Sigmoid colon (tissue), 7 donors: ENCODE measurements at places on chromosomes 11 and 22. TPM values are rescaled to one million over a fixed set of nuclear protein-coding genes. Genes with fewer than 3 reads are reported as not detected.
A peak's percentile ranks its signal among the peaks of the same experiment; 100 is the strongest.

FADS2 gene
- 21.7 TPM for total RNA-seq

- peaks cover 20% of the 10 kb centered on the region for H3K36me3 ChIP-seq
- H3K27ac ChIP-seq, result no peak overlapping the region
- no peak for DNase-seq
- H3K4me1 ChIP-seq, result no peaks in the 10 kb centered on the region
These were observed 7.1 kb downstream of the ACAD8 start for GRCh38 chr11:134260503-134260902.

GRCh38 chr11:64161037-64161436 lies 4.9 kb downstream of the MACROD1 start:
- H3K27me3 ChIP-seq, result no peaks in the 10 kb centered on the region
- H3K36me3 ChIP-seq, result no peaks in the 10 kb centered on the region
- H3K4me1 ChIP-seq, result no peaks in the 10 kb centered on the region
- DNase-seq, result no peak
- no peak overlapping the region for H3K4me3 ChIP-seq

DNA sequence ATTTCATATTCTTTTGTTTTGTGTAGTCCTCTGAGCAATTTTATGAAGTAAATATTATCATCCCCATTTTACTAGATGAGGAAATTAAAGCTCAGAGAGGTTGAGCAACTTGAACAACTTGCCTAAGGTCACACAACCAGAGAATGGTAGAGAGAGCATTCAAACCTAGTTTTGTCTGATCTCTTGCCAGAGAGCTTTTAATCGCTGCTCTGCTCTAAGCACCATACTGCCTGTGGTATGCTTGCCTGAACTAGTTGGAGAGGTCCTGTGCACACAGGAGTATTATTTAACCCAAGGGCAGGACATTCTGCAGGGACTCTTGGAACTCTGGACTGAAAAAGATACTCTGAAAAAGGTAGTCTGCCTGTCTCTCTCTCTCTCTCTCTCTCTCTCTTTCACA lies 38.5 kb downstream of the TRAF6 start:
- H3K27me3 ChIP-seq, result no peaks in the 10 kb centered on the region
- no peaks in the 10 kb centered on the region for H3K36me3 ChIP-seq
- no peak for DNase-seq
- no peak overlapping the region for H3K27ac ChIP-seq

NLRP14 gene
- total RNA-seq, result not detected

- no peaks in the 10 kb centered on the region for H3K4me1 ChIP-seq
- DNase-seq, result no peak
- H3K27me3 ChIP-seq, result no peaks in the 10 kb centered on the region
- H3K27ac ChIP-seq, result no peak overlapping the region
- H3K36me3 ChIP-seq, result no peaks in the 10 kb centered on the region
These were observed 455.4 kb downstream of the DLG2 start for GRCh38 chr11:85171648-85172257.

APOL2 gene
- total RNA-seq, result 59.5 TPM

DNA sequence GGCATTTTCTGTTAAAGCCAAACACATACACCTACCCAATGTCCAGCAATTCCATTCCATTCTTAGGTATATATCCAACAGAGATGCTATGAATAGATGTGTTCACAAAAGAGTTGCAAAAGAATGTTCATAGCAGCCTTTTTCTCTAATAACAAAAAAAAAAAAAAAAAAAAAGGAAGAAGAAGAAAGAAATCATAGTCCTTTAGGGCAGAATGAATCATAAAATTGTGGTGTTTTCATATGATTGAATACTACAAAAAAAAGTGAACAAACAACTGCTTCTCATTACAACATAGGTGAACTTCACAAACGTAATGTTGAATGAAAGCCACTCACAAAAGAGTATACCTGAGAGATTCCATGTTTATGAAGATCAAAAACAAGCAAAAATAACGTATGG lies 66.8 kb upstream of the GRK3 start:
- no peaks in the 10 kb centered on the region for H3K36me3 ChIP-seq
- peaks cover 10% of the 10 kb centered on the region for H3K4me1 ChIP-seq
- no peaks in the 10 kb centered on the region for H3K27me3 ChIP-seq

GRCh38 chr11:118194835-118195627 lies 18.6 kb upstream of the SCN2B start:
- H3K27me3 ChIP-seq, result no peaks in the 10 kb centered on the region
- H3K27ac ChIP-seq, result peak overlapping the region; percentile 78
- H3K4me1 ChIP-seq, result no peaks in the 10 kb centered on the region
- peak; percentile 95 for DNase-seq
- H3K4me3 ChIP-seq, result no peak overlapping the region

CDCA5 gene
- total RNA-seq, result not detected

DNA sequence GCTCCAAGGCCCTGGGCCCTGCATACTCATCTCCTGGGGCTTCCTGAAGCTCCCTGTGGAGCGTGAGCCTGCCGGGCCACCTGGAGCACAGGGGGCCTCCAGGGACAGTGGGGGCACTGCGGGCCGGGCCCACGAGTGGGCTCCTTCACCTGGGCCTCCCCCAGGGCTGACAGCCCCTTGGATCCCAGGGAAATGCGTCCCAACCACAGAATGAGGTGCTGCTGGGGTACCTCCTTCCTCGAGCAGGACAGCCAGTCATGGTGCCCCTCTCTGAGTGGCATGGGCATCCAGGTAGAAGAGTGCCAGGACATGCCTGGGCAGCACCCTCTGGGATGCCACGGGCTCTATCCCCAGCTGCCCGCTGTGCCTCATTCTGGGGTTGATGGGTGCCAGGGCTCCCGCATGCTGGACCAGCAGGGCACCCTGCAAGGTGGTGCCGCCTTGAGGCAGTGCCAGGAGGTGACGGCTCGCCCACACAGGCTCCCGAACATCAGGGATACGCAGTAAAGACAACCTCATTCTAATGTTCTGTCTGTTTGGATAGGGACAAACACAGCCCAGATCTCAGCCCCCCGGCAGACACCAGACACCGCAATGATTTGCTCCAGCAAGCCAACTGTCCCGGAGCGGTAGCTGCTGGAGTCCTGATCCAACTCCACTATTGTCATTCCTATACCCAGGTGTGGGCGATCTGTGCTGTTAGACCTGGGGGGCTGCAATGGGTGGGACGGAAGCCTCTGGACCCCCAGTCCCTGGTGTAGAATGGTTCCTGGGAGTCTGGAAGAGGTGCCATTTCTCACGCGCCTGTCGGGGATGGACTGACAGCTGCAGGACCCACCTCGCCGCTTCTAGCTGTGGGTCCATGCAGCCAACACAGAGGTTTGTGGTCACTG lies 25.8 kb downstream of the KRTAP5-5 start:
- peaks cover 4% of the 10 kb centered on the region for H3K4me1 ChIP-seq
- H3K27me3 ChIP-seq, result peaks cover 26% of the 10 kb centered on the region
- no peak overlapping the region for H3K4me3 ChIP-seq
- no peak overlapping the region for H3K27ac ChIP-seq

- no peaks in the 10 kb centered on the region for H3K27me3 ChIP-seq
- H3K36me3 ChIP-seq, result no peaks in the 10 kb centered on the region
- H3K4me1 ChIP-seq, result no peaks in the 10 kb centered on the region
- no peak overlapping the region for H3K4me3 ChIP-seq
These were observed 247.9 kb upstream of the KIRREL3 start for GRCh38 chr11:127248476-127248875.

DNA sequence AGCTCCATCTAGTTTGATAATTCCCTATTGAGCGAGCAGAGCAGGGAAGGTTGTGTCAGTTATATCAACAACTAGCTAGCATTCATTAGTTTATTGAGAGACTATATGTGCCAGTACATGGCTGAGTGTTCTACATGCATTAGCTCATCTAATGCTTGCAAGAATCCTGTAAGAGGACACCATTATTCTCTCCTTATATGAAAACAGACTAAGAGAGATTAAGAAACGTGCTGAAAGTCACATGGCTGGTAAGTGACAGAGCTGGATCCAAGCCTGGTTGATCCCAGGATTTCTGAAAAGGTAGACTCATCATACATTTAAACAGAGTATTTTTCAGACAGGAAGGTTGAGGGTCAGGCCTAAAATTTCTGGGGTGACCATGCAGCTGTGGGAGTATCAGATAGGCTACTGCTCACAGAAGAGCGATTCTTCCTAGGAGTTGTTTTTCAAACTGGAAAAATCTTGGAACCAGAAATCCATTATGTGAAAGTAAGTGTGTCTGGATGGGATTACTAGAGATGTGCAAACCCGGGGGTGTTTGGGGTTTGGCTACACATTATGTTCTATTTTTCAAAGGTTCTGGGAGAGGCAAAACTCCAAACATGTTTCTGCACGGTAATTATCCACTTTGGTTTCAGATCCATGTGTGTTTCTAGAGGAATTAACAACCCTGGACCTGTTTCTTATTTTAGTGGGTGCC lies 213.3 kb downstream of the FAM76B start:
- H3K36me3 ChIP-seq, result no peaks in the 10 kb centered on the region
- H3K4me3 ChIP-seq, result no peak overlapping the region
- no peak overlapping the region for H3K27ac ChIP-seq
- H3K4me1 ChIP-seq, result no peaks in the 10 kb centered on the region

GRCh38 chr11:37849706-37850105 lies 1251.7 kb upstream of the RAG2 start:
- DNase-seq, result no peak
- H3K27me3 ChIP-seq, result no peaks in the 10 kb centered on the region
- H3K4me1 ChIP-seq, result no peaks in the 10 kb centered on the region
- H3K4me3 ChIP-seq, result no peak overlapping the region

SYT13 gene
- 2.0 TPM for total RNA-seq

PKNOX2 gene
- 4.7 TPM for total RNA-seq

DNA sequence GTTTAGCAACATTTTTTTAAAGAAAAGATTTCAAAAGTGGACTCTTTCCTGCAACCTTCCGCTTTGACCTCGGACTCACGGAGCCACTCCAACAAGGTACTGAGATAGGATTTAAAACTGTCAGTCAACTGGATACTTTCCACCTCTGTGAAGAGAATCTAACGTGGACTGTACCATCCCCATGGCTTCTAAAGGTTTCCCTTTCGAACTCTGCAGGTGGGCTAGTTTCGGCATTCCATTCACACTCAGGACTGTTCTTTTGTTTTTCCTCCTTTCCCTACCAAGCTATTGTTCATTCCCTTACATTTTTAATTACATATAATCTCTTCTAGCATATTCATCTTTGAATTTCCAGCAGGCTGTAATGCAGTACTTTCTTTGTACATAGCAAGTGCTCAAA lies 88.5 kb upstream of the AKIP1 start:
- peak; percentile 3 for DNase-seq
- no peaks in the 10 kb centered on the region for H3K36me3 ChIP-seq
- H3K27me3 ChIP-seq, result no peaks in the 10 kb centered on the region
- H3K4me3 ChIP-seq, result no peak overlapping the region
- H3K27ac ChIP-seq, result no peak overlapping the region
- H3K4me1 ChIP-seq, result no peaks in the 10 kb centered on the region

DNA sequence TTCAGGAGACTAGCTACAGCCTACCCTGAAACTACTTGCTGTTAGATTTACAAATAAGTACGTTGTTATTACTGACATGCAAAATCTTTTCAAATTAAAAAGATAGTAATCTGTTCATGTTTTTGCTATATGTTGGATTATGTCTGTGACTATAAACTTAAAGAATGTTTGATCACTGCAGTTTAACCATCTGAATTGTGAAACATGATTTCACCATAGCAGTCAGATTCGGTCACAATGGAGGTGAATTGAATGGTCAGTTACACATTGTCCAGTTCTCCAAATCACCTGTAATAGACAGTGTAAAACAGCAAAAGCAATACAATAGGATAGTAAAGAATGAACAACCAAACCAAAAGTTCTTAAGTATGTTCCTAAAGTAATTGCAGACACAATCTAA lies 43.3 kb downstream of the CCDC83 start:
- no peak overlapping the region for H3K4me3 ChIP-seq
- no peaks in the 10 kb centered on the region for H3K4me1 ChIP-seq
- H3K36me3 ChIP-seq, result no peaks in the 10 kb centered on the region
- no peaks in the 10 kb centered on the region for H3K27me3 ChIP-seq
- H3K27ac ChIP-seq, result no peak overlapping the region

DNA sequence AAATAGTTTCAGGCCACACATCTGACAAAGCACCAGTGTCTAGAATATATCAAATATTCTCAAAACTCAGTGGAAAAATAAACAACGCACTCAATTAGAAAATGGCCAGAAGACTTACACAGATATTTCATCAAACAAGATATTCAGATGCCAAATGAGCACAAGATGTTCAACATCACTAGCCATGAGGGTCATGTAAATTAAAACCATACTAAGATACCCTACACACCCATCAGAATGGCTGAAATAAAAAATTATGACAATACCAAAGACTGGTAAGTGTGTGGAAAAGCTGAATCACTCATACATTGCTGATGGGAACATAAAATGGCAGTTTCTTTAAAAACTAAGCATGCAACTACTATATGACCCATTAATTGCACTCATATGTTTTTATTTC lies 21.7 kb downstream of the BTG4 start:
- H3K27me3 ChIP-seq, result no peaks in the 10 kb centered on the region
- H3K36me3 ChIP-seq, result no peaks in the 10 kb centered on the region
- no peak for DNase-seq
- H3K4me3 ChIP-seq, result no peak overlapping the region

DNA sequence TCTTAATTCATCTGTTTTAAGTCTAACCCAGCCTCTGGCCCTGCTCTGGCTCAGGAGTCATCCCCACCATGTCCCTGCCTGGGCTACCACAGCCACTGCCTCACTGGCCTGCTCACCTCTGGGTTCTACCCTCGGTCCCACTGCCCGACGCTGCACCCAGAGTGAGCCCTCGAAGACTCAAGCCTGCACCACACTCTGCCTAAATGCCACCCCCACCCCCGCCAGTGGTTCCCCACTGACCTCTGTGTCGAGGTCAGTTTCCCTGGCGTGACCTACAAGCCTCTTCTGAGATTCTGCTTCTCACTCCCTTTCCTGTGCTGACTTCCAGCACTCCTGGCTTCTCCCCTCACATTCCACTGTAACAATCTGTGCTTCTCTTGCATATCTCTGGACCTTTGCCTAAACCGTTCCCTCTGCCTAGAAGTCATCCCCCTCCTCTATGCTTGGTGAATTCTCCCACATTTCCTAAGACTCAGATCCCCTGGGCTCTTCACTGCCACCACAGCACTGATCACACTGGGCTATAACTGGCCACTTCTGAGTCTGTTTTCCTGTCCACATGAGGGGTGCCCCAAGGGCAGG lies 12.5 kb upstream of the PDE2A start:
- H3K36me3 ChIP-seq, result peaks cover 38% of the 10 kb centered on the region
- no peak overlapping the region for H3K4me3 ChIP-seq
- DNase-seq, result no peak
- H3K4me1 ChIP-seq, result peaks cover 8% of the 10 kb centered on the region
- no peaks in the 10 kb centered on the region for H3K27me3 ChIP-seq
- peak overlapping the region; percentile 65 for H3K27ac ChIP-seq

- DNase-seq, result no peak
- no peak overlapping the region for H3K4me3 ChIP-seq
- H3K36me3 ChIP-seq, result no peaks in the 10 kb centered on the region
- no peaks in the 10 kb centered on the region for H3K4me1 ChIP-seq
These were observed 65.6 kb downstream of the ISX start for GRCh38 chr22:35131525-35132000.

KRTAP5-10 gene
- total RNA-seq, result not detected

GAS2 gene
- 4.8 TPM for total RNA-seq
